Amygdala (tissue), 56 donors: ENCODE measurements at places on chromosomes 7 and 10.

DNA sequence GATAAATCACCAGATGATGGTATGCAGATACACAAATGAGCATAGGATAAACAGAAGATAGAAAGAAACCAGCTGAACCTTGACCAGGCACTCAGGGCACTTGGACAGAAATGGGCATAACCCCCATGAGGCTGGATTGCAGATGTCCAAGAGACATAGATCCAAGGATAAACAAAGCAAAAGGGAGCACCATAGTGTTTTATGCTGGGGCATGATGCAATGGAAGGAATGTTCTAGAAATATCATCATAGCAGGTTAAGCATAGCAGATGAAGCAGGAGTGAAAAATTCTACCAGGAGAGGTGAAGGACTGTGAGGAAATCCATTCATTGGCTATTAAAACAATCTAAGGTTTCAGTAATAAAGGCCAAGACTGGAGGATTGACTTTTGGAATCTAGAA lies 70.5 kb upstream of the TES start:
- DNase-seq, result no peak

DNA sequence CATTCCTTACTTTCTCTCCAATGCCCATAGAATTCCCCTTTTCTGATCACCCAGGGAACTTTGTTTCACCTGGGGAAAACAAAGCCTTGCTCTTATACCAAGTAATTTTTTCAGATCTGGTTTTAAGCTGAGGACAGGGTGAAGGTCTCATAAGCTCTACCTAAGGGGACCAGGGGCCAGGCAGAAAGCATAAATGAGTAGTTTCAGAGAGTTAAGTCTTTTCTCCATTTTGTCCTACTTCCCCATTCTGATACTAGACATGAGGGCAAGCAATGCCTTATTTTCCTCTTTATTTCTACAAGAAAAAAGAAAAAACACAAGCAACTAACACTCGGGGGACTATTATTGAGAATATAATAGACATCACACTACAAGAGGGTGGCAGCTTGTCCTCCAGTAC lies 2.9 kb downstream of the AKR1D1 start:
- DNase-seq, result no peak

DNA sequence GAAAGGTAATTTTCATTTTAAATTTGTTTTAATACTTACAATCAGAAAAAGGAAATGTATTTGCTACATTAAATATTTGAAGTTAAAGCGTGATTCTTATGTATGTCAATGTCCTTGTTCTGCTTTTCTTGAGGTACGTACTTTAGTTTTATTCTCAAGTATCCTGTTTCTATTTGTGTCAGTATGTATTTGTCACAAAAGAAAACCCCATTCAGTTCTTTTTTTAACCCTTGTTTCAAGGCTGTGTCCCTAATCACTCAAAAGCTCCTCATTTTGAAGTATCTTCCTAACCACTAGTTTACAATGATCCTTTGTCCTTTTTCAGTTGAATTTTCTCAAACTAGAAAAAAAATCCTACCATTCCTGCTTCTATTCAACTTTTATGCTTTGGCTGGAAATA lies 25.2 kb downstream of the NHLRC2 start:
- no peak for DNase-seq

GRCh38 chr7:155001756-155002410 lies 1.0 kb downstream of the PAXIP1 start:
- no peak for DNase-seq

- DNase-seq, result no peak
These were observed 24.7 kb downstream of the AUTS2 start for GRCh38 chr7:69622960-69623359.

- DNase-seq, result no peak
These were observed 437.5 kb upstream of the MBL2 start for GRCh38 chr10:53209944-53210611.

DNA sequence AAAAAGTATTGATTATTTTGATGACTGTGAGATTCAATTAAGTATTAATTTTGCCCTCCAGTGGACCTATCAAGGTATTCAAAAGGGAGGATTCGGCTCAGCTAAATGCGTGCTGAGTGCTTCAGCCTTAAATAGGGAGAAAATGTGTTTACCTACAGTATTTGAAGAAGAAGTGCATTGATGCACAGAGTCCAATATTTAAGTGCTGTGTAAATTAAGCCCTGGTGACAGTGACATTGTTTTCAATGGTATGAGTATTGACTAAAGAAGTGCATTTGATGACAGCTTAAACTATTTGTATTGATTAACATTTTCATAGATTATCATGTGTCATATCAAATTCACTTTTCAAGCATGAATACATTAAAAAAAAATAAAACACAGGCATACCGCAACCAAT lies 106.6 kb downstream of the POU6F2 start:
- no peak for DNase-seq

DNA sequence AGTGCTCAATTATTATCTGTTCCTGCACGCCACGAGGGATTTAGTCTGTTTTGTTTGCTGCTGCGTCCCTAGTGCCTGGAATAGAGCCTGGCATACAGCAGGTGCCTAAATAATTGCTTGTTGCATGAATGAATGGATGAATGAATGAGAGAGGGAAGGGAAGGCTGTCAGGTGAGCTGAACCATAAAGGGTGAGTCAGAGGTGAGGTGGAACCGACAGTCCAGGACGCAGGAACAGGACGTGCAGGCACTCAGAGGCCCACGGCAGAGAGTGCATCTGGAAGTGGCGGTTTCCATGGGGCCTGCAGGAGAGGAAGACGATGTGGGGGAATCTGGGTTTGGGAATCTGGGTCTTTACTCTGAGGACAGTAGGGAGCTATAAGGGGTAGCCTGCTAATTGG lies 17.7 kb upstream of the PPIF start:
- DNase-seq, result no peak

DNA sequence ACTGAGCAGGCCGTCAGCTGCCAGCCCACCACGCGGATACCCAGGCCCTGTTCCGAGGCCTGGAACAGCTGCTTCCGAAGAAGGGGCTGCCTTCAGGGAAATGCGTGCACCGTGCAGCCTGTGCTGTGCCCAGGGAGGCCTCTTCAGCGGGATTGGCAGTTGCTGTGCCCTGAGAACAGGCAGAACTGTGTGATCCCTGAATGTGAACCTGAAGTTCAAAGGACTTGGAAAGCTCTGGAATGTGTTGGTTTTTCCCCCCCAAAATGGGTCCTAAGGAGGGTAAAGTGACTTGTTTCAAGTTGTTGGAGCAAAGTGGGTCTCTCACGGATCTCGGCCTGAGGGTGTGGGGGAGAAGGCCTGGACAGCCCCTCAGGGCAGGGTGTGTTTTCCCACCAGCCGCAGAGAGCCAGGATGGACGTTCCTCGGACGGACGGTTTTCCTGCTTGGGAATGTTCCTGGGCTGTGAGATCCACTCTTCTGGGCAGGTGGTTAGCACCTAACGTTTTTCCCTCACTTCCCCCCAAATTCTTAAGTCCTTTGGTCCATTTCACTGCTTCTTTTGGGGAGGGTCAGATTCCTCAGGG lies 2.1 kb downstream of the SPRN start:
- DNase-seq, result no peak

DNA sequence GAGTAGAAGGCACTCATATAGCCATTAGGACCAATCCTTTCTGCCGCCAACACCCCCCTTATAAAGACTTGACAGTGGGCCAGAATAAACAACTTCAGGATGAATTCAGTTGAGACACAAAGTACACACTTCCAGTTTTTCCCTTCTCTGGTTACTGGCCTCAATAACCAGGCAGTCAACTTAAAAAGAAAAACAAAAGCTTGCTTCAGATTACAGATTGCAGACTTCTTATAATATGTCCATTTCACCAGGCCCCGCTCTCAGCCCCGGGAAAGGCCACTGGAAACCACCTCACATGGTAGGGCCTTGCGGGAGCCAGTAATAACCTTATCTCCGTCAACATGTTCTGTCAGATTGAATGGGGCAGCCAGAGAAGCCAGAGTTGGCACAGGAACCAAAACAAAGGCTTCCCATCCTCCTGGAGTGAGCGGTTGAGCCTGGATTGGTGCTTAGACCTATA lies 108.8 kb downstream of the EGFR start:
- no peak for DNase-seq

- no peak for DNase-seq
These were observed 749.0 kb downstream of the SUGCT start for GRCh38 chr7:40883826-40884225.

DNA sequence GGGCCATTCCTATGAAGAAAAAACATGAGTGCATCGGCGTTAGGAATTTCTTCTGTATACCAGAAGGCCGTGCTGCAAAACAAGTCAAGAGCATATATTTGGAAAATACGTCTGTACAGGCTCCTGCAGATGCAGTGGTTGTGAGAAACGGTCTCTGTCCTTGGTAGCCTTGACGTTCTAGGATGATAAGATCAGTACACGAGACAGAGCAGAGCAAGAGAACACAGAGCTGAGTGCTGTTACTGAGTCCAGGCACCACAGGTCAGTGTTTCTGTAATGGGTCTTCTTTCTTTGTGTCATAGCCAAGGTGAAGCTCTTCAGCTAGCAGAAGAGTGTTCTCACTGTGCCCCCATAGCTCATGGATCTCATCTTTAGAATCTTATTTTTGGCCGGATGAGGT lies 62.8 kb downstream of the WDR37 start:
- no peak for DNase-seq

- DNase-seq, result no peak
These were observed 65.2 kb downstream of the COL13A1 start for GRCh38 chr10:69866688-69867461.
